ENCODE measurements at places on chromosomes 6 and 20. TPM values are rescaled to one million over a fixed set of nuclear protein-coding genes. Genes with fewer than 3 reads are reported as not detected.
A peak's percentile ranks its signal among the peaks of the same experiment; 100 is the strongest.

DNA sequence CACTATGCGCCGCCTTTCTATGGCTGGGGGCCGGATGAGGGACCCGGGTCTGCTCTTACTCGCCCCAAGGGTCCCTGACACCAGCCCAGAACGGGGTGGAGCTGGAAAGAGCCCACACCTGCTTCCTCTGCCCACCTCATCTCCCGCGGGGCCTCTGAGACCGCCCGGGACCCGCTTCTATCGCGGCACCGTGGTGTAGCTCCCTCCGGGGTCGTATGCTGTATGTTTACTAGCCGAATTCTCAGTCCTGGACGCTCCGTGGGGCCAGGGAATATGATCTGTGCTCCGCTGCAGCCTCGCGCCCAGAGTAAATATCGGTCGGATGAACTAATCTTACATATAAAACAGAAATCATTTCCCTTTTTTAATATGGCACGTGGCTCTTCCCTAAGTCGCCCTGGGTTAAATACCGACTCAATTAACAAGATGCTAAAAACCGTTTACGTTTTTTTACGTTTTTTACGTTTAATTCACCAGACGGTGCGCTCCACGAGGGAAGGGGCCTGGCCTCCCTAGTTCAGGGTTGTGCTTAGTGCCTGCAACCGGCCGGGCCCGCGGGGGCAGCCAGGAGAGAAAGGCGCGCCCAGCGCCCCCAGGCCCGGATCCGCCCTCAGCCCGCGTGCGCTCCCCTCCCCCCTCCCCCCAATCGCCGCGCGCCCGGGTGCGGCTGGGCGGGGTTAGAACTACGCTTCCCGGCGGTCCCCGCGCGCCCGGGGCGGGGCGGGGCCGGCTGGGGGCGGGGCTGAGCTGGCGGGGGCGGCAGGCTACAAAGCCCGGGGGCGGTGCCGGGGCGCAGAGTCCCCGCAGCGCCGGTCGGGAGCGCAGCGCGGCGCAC, at the start of gene RBM38:
Gene RBM38, plus strand, starts transcription at position 793 of the 835 bp plus-strand sequence. CDS start 186 bp downstream, outside the sequence.
- DNase-seq: peak; percentile 66

DNA sequence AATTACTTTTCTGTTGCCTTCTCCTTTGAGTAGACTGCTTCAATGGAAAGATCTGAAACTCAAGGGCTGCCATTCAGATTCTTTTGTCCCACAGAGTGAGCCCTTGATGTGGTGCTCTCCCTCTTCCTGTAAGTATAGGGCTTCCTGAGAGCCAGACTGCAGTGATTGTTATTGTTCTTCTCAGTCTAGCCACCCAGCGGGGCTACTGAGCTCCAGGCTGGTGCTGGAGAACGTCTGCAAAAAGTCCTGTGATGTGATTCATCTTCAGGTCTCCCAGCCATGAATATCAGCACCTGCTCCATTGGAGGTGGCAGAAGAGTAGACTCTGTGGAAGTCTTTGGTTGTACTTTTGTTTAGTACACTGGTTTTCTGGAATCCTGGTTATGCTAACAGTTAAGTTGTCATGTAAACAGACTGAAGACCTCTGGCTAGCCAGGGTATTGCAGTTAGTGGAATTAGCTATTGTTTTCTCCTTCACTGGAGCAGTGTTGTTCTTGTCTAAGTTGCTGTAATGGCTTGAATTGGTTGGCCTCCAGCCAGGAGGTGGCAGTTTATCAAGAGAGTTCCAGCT, 240.9 kb downstream of the COL12A1 start:
- DNase-seq: no peak

- no peak for DNase-seq
Measured at GRCh38 chr6:116170358-116171057, 44.6 kb upstream of the COL10A1 start.

DNA sequence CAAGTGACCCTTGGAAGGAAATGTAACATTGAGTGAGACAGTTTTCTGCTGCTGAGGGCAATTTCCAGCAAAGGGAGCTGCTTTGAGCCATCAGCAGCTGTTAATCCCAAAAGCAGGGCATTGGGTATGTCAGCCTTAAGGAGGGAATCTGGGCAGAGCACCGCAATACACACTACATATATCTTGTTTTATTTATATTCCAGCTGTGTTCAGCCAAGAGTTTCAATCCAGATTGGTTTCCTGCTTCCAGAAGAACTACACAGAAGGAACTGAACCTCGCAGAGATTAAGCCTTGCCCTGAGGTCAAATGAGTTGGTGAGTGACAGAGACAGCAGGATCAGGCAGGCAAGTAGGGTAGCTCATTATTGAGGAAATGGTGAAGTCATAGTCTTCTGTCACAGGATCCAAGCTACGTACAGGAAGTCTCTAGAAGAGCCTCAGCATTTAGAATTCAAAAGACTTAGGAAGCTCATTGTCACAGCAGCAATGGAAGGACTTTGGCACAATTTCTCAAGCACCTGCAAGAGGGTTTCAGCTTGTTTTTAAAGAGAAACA, 109.9 kb upstream of the HEY2 start:
- no peak for DNase-seq

GRCh38 chr6:30171677-30172471, 8.5 kb downstream of the TRIM15 start:
- DNase-seq: no peak

- DNase-seq: no peak
Measured at GRCh38 chr20:8067082-8067481, 47.5 kb upstream of the TMX4 start.

- peak; percentile 54 for DNase-seq
Measured at GRCh38 chr20:41734506-41734945, 116.3 kb upstream of the CHD6 start.

- peak; percentile 71 for DNase-seq
Measured at GRCh38 chr20:32789896-32790750, 27.9 kb downstream of the DNMT3B start.

DNA sequence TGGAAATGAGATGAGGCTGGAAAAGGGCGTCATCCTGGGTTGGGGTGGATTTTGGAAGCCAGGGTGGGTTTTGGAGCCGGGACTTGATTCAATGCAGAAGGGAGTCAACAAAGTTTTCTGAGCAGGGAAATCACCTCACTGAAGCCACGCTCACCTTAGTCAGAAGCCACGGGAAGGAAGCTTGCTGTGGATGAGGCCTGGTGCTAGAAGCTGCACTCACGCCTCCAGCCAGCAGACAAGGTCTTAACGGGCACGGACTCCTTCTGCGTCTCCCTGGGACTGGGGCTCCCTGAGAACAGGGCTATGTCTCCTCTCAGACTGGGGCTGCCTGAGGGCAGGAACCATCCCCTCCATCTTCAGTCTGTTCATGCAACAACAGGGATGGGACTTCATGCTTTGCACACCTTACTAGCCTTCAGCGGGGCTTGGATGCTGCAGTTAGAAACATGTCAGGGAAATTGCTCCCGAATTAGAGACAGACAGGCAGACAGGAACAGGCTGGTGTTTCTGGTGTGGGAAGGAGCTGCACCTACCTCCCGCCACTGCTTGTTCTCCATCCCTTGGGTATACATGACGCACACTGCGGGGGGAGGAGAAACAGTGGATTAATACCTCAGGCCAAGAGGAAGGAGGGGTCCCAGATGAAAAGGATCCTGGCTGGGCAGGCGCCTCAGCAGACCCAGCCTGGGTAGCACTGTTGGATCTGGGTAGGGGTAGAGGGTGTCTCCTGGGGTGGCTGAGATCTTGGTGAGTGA, 17.5 kb downstream of the CPNE5 start:
- DNase-seq: no peak

- peak; percentile 28 for DNase-seq
Measured at GRCh38 chr6:110341663-110342596, 16.2 kb downstream of the METTL24 start.

DNA sequence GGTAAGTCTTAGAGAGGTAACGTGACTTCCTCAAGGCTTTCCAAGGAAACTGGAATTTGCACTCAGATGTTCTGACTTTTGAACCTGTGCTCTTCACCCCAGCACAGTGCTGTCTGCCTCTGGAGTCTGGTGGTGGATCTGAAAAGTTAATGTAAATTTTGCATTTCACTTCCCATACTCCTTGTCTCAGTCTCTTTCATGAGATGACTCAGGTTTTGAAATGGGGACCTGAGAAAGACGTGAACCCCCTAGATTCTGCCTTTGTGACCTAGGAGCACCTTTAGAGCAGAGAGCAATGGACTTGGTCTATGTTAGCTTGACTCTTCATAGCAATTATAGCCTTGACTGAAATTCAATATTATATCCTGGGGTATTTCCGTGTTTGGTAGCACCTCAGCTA, 223.0 kb downstream of the QKI start:
- no peak for DNase-seq

DNA sequence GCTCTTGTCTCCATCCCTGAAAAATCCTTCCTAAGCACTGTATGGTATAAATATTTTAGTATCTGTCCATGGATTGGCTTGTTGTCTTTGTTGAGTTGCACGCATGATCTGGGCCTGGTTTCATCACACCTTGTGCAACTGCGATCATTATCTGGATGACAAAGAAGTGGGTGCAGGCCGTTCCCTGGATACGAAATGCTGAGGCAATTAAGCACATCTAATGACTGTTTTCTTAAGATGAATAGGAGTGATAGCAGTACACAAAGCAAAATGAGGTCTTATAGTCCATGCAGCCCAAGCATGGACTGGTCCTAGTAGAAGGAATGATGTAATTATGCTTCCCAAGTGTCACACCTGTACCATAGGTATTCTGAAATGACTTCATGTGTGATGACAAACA, 47.8 kb downstream of the SLC35D3 start:
- DNase-seq: no peak

- peak; percentile 63 for DNase-seq
Measured at GRCh38 chr6:44247338-44248302, 719 bp downstream of the HSP90AB1 start.

GRCh38 chr20:6184086-6184485, 61.3 kb upstream of the FERMT1 start:
- no peak for DNase-seq

GRCh38 chr6:38057994-38058393, 238.5 kb downstream of the ZFAND3 start:
- DNase-seq: no peak

DNA sequence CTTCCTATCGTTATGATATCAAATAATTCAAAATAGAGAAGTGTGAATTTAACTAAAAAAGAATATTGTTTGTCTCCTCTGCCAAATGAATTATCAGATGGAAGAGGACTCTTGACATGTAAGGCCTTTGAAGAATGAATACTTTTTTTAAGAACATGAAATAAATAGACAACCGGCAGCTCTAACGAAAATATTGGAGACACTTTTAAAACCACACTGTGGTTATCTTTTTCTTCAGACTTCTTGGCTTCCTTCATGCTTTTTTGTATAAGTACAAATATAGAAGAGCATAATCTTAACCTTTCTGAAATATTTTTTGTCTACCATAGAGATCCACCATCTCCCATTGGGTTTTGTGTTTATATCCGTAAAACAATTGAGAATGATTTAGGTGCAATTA, 115.2 kb upstream of the SCGN start:
- DNase-seq: no peak

Gene CDH26
- polyA plus RNA-seq: 0.16 TPM

Gene BCAS1
- polyA plus RNA-seq: 1.4 TPM

Gene RBM24
- polyA plus RNA-seq: 13.5 TPM

Gene AKAP12
- polyA plus RNA-seq: 42.0 TPM

Gene FAM184A
- not detected for polyA plus RNA-seq

Gene HLA-DPA1
- polyA plus RNA-seq: not detected
